ENCODE measurements at places on chromosomes 5 and 9.

GRCh38 chr5:172064766-172065165, 58.3 kb upstream of the FBXW11 start:
- no peak for DNase-seq

DNA sequence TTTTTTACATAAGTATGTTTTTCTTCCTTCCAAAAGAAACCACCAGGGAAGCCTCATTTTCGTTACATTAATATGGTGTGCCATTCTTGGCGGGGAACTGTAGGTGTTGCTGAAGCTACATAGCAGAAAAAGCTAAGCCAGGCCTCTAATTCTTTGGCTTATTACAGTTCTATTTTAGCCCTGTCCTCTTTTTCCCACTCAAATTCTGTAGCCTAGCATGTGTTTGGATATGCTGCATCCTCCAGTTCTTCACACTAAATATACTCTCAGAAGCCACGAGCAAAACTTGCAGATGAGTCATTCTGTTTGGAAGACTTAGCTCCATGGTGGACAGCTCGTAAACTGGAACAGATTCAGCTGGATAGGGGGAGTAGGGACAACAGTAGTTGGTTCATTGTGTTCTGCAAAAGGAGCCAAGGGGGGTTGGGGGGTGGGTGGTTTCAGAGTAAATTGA, 369.4 kb downstream of the TMEM161B start:
- DNase-seq, result no peak

DNA sequence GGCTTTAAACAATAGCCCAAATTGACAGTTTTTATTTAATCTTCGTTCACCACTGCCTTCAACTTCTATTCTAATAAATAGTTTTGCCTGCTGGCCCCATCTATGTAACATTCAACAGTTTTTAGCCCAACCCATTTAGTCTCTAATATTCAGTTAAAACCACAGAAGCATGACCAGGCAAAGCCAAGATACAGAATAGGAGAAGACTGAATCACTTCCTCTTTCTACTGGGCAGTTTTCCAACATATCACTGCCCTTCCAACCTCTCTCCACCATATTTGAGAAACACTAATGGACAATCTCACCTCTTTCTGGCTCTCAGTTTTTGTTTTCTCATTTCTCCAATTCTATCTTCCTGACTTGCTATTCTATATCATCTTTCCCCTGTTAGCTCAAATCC, 352.9 kb downstream of the DNAH5 start:
- DNase-seq, result no peak

DNA sequence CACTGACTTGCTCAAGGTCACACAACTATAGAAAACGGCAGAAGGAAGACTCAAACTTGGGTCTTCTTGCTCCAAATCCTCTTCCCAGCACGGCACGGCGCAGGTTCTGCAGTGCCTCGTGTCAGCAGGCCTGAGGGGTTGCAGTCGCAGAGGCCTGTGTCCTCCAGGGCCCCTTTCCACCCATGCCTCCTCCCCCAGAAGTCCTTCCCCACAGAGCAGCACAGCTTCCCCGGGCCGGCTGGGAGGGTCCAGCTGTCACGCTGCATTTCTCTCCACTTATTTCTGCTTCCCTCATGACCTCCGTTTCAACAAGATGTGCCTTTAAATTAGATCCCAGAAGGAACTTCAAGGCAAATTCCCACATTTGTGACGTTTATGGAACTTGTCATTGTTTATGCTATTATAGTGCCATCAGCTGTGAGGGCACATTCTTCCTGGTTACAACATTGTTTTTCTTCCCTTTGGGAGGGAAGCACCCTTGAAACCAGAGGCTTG, 148.4 kb downstream of the C5orf15 start:
- no peak for DNase-seq

DNA sequence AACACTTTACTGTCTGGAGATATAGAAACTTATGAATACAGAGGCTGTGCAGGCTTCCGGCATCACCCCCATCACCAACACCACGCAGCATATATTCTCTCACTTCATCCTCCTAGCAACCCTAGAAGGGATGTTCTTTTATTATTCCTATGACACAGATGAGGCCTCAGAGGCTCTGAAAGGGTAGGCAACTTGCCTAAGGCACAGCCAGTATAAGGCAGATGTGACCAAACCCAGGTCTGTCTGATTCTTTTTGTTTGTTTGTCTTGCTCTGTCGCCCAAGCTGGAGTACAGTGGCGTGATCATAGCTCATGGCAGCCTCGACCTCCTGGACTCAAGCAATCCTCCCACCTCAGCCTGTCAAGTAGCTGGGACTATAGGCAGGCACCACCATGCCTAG, 22.8 kb upstream of the CORO2A start:
- DNase-seq, result no peak

DNA sequence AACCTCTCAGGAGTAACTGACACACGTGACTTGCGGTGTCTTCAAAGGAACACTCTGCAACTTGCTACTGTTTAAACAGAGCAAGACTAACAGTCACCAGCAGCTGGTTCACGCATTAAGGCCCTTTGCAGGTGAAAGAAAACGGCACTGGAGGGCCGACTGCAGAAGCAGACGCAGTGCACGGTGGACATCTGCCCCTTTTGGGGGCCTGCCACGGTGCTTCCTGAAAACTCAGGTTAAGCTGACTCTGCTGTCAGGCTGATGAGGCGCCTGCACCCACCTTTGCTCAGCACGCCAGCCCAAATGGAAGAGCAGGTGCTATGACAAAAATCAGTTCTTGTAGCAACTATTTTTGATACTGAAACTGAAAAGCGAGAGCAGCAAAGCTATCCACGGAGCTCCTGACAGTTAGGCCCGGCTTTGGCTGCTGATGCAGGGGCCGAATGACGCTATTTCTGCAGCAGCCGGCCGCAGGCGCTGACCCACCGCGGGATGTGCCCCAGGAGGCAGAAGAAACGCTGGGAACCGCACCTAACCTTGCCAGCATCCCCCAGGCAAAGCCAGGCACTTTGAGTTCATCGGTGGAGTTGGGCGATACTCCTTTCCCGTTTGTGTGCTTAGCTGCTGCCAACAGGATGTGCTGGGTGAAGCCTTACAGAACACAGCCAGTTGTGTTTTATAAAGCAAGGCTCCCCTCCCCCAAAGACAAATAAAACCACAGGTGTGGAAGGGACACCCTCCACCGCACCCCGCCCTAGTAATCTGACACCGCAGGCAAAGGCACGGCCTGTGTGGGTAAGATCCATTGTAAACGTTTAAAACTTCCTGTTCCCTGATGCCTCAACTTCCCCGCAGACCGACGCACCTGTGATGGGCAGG, 21.1 kb upstream of the TERT start:
- peak; percentile 30 for DNase-seq

DNA sequence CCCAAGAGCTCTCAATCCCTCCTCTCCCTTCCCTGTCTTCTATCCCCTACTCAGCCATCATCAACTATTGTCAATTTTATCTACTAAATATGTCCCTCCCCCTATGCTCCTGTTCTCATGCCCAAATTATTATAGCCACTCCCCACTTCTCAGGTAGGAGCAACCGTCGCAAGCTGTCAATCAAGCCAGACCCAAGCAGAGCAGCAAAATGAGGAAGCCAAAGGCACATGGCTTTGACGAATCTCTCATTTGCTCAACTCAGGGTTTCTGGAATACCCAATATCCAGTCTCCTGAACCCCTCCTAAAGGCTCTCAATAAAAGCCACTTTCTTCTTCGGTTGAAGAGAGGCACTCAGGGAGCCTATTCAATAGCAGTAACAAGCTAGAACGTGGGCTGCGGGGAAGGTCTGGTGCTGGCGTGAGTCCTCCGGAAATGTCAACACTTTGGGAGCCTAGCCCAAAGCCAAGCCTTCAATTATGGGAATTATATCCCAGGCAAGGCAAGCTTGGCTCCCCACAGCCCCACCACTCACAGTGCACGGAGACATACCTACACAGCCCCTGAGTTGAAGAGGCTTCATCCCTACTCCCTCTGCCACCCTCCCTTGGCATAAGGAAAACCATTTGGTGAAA, 47.7 kb downstream of the SIL1 start:
- DNase-seq, result no peak

GRCh38 chr5:72363166-72363802, 43.1 kb downstream of the PTCD2 start:
- no peak for DNase-seq

DNA sequence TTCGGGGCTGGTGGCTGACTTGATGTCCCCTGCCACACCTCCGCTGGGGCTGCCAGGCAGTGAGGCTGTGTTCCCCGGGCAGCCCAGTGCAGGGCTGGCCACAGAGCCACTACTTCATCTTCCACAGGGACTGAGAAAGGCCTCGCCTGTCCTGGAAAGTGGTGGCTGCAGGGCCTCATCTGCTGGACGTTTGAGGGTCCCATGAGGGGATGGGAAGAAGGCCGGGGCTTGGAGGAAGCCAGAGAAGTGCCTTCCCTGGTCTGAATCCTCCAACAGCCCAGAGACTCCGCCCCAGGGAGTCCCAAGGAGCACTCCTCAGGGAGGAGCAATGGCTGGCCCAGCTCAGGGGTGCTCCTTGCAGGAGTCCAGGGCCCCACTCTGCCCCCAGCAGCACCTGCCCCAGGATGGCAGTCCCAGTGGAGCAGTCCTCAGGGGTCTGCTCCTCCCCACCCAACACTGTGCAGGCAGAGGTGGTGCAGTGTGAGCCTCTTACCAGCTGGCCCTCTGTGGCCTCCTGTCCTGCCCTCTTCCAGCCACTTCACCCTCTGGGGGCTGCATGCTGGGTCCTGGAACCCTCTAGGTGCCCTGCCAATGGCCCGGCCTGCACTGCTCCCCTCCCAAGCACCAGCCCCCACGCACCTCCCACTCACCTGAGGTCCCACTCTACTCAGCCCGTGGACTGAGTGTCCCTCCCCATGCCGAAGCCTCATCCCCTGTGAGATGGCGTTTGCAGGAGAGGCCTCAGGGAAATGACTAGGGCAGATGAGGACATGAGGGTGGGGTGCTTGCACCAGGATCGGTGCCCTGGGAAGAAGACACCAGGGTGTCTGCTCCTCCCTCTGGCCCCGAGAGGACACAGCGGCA, 47.3 kb upstream of the COL5A1 start:
- DNase-seq, result no peak
